ENCODE measurements at places on chromosomes 11 and 22. TPM values are rescaled to one million over a fixed set of nuclear protein-coding genes. Genes with fewer than 3 reads are reported as not detected.
A peak's percentile ranks its signal among the peaks of the same experiment; 100 is the strongest.

The APOL5 gene
- total RNA-seq, result not detected

The FDXACB1 gene
- total RNA-seq, result 3.0 TPM

The MRGPRX4 gene
- total RNA-seq, result not detected

The MRGPRX3 gene
- not detected for total RNA-seq

The TMEM191B gene
- not detected for total RNA-seq

The MYO7A gene
- total RNA-seq, result 8.7 TPM

The AIFM3 gene
- total RNA-seq, result 2.0 TPM

The CUL5 gene
- 50.9 TPM for total RNA-seq

The DERL3 gene
- total RNA-seq, result 6.0 TPM

DNA sequence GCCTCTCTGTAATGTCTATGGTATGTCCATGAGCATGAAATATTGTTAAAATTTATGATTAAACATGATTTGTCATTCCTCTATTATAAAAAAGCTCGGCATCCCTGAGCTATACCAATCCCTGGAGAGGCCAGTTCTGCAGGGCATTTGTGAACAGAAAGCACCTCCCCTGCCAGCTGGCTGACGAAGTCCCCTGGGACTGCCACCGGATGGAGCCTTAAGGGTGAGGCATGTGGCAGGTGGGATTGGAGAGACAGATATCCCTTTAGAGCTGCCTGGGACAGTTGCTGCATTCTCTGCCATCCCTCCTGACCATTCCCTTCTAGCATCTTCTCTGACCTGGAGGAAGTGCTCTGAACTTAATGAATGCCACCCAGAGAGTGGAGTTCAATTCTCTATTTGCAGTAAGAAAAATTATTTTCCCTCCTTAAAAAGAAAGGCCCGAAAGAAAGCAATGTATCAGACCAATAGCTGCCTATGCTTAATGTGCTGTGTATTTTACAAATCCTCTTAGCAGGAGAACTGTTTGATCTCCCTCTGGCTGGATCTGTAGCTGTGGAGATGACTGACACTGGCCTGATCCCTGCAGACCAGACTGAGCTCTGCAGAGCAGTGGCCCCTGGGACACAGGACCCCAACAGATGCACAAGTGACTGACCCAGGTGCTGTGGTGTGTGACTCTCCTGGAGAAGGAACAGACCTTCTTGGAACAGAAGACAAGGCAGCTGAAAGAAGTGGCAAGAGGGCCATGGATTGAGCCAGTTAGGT is 219.0 kb upstream of the NAV2 start:
- DNase-seq, result no peak

DNA sequence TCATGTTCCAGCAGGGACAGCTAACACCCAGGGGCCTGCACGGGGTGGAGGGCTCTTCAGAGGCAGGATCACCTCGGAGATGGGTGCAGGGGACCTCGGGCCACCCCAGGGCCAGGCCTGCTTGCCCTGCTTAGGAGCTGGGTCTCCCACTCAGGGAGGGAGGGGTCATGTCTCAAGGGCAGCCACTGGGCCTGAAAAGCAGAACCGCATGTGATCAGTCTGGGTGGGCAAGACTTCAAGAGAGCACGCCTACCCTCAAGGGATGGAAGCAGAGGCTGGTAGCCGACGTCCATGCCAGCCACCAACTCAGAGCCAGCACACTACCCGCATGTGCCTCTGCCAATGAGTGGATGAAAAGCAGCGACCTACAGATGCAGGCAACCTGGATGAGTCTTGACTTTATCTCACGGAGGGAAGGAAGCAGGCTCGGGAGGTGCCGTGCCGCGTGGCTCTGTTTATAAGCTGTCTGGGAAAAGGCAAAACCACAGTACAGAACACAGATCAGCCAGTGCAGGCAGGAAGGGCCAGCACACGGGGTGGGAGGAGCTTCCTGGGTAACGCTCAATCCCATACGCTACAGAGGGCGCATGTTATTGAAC is 16.0 kb downstream of the TBX1 start:
- DNase-seq, result no peak

- DNase-seq, result no peak
Observed at GRCh38 chr11:34791780-34792542, 124.2 kb downstream of the APIP start.

GRCh38 chr11:86056351-86056854 is 12.5 kb downstream of the PICALM start:
- no peak for DNase-seq

DNA sequence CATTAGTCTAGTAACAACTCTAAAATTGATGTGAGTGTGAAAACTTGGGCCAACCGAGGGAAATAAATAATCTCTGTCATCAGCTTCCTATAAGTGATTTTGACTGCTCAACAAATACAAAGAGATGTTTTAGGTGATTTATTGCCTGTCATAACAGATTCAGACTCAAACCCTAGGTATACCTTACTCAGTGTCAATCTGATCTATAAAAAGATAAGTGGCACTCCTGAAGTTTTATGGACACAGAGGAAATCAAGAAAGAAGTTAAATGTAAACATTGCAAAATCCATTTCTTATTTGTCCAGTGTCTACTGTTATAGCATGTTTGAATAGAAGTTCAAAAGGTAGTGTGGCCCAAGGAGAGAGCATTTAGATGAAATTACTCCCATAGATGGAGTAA is 30.4 kb upstream of the TYR start:
- DNase-seq, result no peak

DNA sequence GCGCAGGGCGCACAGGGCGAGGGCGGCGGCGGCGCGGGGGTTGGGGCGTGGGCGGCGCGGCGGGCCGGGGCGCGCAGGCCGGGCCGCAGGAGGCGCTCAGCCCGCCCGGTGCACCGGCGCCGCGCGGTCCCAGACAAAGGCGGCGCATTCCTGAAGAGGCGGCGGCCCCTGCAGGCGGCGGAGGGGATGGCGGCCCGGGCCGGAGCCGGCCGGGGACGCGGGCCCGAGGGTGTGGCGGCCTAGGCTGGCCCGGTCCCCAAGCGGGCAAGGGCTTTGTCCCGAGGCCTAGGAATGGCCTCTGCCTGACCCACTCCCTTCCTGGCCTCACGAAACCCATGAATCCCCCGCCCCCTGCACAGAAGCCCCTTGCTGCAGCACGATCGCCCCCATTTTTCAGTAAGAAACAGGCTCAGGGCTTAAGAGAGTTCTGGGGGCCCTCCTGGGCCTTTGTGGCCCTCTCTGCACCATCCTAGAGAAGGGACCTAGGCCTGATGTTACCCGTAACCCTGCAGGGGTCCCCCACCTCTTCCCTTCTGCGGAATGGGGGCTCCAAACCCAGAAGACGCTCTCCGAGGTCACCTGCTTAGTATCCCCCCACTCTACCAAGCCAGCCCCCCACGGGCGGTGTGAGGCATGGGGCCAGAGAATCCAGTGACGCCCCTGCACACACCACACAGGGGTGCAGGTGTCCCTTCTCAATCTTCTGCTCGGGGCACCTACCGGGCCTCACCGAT is at the start of gene RTN4R:
TSS of gene RTN4R (minus strand) at position 40 of the 734 bp plus-strand sequence. CDS start 226 bp downstream, outside the sequence.
- DNase-seq, result peak; percentile 77

GRCh38 chr11:507727-508515 is 879 bp upstream of the RNH1 start:
- DNase-seq, result no peak

GRCh38 chr11:80330264-80330663 is 889.4 kb upstream of the TENM4 start:
- no peak for DNase-seq

DNA sequence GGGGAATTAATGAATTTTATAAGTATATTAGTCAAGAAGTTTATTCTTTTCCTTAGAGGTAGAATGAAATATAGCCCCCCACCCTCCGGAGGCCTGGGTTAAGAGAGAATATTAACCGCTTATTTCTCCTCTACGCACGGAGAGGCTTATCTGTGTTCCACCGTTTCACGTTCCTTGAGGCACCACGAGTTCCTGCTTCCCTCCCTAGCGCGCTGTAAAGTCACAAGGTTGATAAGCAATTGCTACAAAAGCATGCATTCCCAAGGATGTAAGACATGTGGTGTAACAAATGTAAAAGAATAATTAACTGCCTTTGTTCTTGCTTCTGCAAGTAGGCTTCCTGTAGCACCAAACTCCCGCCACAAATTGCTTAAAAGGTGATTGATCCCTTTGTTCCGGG is 1.5 kb upstream of the ANKRD42 start:
- DNase-seq, result no peak

DNA sequence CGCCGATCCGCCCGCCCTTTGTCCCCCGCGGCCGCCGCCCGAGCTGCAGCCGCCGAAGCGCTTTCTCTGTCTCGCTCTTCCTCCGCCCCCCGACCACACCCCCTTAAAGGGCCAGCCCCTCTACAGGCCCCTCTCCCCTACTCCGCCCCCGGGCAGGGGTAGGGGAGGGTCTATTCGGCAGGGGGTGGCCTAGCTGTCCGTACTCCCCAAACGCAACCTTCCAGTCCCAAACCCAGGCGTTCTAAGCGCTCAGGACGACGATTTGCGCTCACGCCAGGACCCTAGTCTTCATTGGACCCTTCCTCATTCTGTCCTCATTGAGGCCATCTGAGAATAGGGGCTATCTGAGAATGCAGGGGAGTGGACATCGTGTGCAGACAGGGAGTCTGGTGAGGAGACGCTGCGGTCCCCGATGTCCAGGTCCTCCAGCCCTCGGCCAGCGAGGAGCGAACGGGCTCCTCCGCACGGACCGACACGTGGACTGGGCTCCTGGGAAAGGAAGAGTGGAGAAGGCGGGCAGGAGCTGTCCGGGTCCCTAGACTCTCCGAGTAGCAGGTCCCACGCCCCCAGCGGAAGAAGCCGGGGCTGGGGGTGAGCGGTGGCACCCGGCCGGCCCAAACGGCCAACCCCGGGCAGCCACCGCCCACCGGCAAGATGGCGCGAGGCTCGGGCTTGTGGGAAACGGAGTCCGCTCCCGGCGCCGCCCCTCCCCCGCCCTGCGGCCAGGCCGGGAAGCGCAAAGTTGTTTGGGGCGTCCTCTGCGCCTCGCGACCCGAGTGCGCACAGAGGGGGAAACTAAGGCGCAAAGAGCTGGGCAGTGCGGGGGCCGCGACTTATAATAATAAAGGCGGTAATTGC is at the start of gene PPP1R14B:
TSS of gene PPP1R14B (minus strand) at position 73 of the 858 bp plus-strand sequence. CDS start 270 bp downstream, outside the sequence.
- DNase-seq, result peak; percentile 91
